Posterior cingulate gyrus (tissue), 11 donors: ENCODE measurements at places on chromosomes 4 and X.

- no peak for DNase-seq
Observed at GRCh38 chrX:18468599-18468998, 43.2 kb downstream of the CDKL5 start.

DNA sequence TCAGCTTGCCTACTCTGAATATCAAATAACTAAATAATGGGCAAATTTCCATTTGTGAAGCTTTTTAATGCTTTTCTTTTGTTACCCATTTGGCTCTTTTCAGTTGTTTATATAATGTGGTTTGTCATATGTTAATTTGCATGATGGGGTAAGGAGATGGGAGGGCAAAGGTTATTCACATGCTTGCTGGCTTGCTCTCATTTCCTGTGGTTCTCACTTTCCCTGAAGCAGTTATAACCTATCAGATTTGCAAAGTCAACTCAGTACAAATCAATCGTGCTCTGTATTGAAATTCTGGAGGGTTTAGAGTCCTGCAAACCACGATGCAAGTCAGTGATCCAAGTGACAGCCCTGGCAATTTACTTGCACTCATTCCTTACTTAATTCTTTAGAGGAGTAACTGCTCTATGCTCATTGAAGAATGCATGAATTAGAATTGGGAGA lies 711.2 kb downstream of the ADGRL3 start:
- DNase-seq, result no peak

DNA sequence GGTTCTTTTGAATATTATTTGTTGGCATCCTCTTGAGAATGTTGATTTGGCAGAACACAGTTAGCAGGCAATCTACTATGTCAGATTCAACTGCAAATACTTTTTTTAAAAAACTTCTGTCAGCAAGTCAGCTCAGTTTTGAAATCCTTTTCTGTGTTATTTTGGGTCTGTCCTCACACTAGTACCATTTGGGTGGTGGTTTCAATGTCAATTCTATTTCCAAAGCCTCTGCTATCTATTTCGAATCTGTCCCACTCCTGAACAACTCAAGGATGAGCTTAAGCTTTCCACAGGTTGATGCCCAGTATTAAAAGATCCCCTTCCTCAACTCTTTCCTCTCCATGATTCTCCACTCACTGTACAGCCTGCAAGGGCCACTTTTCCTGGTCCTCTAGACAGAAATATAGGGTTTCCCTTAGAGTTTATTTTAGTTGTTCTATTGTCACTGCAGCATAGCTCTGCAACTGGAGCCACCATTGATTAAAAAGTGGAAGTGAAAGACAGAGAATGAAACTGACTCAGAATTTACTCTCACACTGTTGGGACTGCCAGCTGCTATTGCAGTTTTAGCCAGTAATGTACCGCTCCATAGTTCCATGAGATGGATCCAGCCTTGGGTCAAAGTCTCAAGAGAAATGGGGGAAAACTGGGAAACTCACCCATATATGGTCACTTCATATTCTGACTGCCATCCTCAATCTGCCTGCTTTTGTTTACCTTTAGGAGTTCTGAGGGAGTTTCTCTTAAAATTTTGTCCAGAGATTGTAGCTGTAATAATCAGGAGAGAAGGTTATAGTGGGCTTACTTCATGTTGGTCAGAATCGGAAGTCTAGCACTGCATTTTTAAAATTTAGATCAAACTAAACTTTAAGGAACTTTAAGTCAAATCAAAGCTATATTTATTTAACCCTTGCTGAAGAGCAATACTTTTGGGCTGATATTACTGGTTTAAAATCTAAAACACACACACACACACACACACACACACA lies 14.6 kb downstream of the HDX start:
- DNase-seq, result no peak

- DNase-seq, result no peak
Observed at GRCh38 chr4:8705161-8706145, 112.9 kb downstream of the CPZ start.

GRCh38 chr4:70874268-70875156 lies 27.7 kb upstream of the MOB1B start:
- DNase-seq, result no peak

DNA sequence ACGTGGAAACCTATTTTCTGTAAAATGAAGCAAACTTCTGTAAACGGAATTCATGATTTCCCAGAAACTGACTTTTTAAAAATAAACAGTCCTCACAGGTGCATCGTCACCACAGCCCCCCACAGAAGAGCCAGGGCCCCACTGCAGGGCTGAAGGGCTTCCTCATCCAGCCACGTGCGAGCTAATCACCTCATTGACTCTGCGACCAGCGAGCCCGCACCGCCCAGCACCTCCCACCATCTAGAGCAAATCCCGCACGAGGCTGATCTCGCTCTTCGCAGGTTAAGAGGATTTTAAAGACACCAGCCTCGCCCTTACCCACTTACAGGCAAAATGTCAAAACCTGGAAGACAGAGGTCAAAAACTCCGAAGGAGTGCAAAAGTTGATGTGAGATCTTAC lies 14.8 kb downstream of the PPP2R3B start:
- DNase-seq, result no peak

- DNase-seq, result no peak
Observed at GRCh38 chr4:115119804-115120352, 6.5 kb upstream of the NDST4 start.

DNA sequence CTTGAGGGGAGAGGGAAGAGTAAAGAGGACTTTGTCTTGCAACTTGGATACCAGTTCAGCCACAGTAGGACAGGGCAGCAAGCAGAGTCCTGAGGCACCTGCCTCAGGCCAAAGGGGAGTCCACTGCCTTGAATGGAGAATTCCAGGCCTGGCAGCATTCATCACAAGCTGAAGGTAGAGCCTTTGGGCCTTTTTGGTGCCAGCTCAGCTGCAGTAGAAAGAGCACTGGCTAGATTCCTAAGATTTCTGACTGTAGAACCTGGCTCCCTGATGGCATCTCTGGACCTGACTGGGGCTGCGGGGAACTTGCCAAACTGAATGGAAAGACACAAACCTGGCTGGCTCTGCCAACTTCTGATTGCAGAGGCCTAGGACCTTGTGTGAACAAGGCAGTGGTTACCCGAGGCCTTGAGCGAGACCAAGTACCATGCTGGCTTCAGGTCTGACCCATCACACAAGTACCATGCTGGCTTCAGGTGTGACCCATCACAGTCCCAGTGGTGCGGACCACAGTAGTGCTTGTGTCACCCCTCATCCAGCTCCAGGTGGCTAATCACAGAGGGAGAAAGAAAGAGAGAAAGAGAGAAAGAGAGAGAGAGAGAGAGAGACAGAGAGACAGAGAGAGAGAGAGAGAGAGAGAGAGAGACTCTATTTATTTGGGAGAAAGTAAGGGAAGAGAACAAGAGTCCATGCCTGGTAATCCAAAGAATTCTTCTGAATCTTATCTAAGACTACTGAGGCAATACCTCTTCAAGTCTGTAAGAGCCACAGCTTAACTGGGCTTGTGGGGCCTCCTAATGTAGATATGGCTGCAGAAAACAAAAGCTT lies 137.6 kb upstream of the SPIN4 start:
- no peak for DNase-seq

- DNase-seq, result no peak
Observed at GRCh38 chr4:168440442-168441264, 39.6 kb downstream of the DDX60L start.

GRCh38 chr4:48248559-48248953 lies 21.1 kb downstream of the TEC start:
- DNase-seq, result no peak

- no peak for DNase-seq
Observed at GRCh38 chrX:30217465-30217864, 2.1 kb downstream of the MAGEB2 start.

GRCh38 chrX:150990910-150991309 lies 7.8 kb downstream of the HMGB3 start:
- DNase-seq, result no peak

GRCh38 chrX:56089376-56089775 lies 142.8 kb upstream of the KLF8 start:
- DNase-seq, result no peak

- no peak for DNase-seq
Observed at GRCh38 chr4:74309223-74309622, 953 bp downstream of the EPGN start.

DNA sequence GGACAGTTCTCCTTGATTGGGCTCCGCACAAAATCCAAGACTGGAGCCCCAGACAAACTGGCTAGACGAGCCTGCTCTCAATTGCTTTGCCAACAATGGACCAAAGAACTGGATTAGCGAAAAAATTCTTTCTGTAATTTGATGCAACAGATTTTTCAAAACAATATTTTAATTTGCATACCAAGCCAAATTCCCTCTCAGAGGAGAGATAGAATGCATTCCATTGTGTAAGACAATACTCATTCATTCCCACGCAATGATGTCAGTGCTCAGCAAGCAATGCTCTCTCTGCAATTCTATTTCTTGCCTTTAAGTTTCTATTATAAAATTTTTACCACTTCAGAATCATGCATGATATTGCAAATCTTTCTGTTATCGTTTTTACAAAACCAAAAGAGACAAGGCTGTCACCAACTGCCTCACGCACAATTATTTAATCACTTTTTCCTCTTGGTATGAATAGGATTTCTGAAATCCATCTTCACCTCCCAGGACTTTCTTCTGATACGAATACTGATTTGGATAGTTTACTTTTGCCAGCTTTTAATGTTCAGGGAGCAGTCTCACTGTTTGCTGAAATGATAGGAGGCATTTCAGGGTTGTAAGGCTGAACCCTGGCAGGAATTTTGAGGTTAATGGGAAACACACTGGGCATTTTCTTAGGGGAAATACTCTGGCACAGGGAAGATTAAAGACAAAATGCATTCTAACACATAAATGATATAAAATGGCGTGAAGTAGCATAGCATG lies 46.1 kb upstream of the HCCS start:
- no peak for DNase-seq

DNA sequence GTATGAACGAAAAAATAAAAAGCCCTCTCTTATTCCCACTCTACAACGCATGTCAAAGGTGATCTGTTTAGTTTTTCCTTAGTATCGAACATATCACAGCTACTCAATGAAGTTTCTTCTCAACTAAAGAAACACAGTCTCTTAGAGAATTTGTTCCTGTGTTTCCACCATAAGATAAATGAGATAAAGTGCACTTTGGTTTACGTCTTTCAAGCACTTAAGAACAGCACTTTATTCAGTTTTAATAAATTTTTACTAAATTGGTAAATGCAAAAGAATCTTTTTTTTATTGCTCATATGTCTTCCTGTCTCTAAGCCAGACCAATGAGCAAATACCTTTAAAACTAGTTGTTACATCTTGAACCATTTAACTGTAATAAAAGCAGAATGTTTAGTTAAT lies 259.8 kb downstream of the CHIC1 start:
- no peak for DNase-seq

DNA sequence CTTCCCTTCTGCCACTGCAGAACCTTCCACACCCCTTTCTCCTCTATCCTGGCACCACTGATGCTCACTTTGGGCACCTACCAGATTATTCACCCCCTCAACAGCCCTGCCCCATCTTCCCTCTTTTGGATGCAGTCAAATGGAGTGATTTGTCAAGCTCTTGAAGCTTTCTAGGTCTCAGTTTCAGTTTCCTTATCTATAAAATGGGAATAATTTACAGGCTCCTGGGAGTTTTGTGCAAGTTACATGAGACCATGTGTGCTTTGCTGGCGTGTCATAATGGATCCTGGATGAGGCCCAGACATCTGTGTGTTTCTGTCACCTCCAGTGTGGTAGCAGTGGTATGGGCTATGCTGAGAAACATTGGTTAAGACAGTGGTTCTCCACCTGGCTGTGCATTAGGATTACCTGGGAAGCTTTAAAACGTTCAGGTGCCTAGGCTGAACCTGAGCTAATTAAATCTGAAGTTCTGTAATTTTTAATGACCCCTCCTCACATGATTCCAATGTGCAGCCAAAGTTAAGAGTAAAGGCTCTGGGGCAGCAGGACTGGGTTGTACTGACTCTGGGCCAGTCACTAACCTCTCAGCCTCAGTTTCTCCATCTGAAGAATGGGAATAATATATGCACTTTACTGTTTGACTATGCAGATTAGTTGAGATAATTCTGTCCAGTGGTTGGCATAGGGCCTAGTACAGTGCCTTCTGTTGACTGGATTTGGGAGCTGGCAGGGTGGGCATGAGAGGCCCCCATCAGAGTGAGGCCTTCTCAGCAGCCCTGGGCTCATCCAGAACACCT lies 6.8 kb upstream of the MGST2 start:
- DNase-seq, result no peak

GRCh38 chrX:8868906-8869305 lies 67.7 kb upstream of the FAM9A start:
- DNase-seq, result no peak

- DNase-seq, result no peak
Observed at GRCh38 chrX:44674906-44675305, 132.2 kb upstream of the FUNDC1 start.

GRCh38 chrX:129522184-129523078 lies 859 bp downstream of the SMARCA1 start:
- DNase-seq, result no peak

DNA sequence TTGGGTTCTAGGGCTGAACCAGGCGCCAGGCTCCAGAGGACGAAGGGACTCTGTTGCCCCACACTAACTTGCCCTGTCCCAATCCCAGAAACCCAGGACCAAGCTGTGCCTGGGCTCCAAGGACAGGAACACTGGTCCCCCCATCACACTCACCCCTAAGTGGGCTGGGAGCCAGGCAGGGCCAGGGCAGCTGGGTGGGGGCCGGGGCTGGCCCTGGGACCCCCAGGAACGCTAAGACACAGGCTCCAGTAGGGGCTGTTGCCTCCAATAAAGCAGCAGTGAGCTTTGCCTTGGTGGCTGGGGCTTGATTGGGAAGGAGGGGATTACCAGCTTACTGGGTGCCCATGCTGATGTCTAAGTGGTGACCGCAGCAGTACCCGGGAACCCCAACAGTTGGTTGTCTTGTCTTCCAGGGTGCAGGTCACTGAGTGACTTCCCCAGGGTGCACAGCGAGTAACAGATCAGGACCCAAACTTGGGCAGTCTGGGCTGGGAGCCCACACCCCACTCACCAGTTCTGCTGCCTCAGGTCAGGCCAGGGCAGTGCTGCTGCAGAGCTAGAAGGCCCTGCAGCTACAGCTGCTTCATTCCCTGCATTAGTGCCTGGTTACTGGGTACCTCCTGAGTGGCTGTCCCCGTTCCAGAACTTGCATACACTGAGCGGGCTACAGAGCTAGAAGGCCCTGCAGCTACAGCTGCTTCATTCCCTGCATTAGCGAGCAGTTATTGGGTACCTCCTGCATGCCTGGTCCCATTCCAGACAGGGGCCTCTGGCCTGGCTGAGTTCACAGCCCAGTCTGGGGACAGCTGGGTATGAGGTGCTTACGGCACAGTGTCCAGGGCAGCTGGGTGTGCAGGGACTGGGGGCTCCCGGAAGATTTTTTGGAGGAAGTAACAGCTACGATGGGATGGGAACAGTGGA lies 9.4 kb upstream of the ADD1 start:
- DNase-seq, result peak; percentile 66

- no peak for DNase-seq
Observed at GRCh38 chr4:177938226-177938625, 496.0 kb upstream of the AGA start.
